ENCODE measurements at places on chromosomes 2 and 18. TPM values are rescaled to one million over a fixed set of nuclear protein-coding genes. Genes with fewer than 3 reads are reported as not detected.

DNA sequence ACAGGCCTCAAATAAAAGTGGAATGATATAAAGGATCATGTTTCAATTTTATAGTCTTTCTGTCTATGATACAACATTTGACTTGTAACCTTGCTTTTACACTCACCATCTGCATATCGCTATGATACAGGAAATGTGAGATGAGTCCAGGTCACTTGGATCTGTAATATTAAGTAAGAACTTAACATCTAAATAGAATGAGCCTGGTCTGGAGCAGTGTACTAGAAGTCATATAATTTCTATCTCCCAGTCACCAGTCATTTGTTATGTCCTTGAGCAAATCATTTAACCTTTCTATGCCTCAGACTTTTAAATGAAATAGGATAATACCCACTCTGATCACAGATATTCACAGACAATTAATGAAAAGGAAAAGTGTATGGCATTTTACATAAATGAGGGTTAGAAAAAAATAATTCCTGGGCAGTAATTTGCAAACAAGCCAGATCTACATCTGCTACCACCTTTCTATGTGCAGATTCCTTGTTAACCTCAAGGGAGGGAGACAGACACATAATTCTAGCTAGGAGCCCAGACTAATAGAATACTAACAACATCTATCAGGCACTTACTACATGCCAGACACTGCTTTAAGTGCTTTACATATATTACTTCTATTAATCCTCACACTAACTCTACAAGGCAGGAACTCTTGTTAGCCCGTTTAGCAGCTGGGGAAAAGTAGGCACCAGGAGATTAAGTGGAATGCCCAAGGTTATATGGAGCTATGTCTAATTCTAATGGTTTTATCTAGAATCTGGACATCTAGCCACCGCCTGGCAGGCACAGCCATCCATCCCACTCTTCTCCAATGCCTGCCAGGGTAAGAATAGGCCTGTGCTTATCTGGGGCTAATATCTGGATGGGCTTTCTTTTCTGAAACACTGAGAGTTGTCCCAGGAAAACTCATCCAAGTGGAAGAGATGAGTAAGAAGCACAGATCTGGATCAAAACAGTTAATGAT is 313.6 kb upstream of the CDH20 start:
- no peak for DNase-seq

DNA sequence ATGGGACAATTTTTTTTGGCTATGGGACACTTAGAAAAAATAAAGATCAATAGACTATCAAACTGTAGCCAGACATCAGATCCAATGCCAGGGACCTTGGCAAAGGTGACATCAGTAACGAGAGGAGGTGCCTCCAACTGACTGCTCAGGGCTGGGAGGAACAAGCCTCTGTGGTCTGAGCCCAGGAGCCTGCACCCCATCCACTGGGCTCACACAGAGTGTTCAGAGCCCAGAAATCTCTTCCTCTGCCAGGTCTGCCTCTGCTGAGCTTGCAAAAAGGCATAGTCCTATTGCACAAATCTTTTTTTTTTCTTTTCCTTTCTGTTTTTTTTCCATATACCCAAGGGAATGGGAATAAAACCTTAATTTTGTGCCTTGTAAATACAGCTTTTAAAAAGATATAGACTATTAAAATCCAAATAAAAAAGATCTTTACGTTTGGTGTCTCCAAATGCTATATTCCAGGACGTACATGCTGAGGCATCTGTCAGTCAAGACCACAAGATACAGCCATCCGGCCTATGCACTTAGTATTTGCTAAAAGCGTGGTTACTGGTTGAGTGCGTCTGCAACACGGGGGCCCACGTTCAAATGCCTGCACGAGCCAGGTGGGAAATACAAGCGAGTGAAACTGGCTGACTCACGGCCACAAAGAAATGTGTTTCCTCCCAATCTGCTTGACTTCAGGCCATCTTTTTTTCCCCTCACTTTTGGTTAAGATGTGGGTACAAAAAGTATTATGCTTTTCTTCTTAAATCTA is 7.8 kb upstream of the ARHGAP25 start:
- no peak for DNase-seq

The CENPA gene
- total RNA-seq = 7.7 TPM

The HTR2B gene
- 0.72 TPM for total RNA-seq

The UNC80 gene
- not detected for total RNA-seq

DNA sequence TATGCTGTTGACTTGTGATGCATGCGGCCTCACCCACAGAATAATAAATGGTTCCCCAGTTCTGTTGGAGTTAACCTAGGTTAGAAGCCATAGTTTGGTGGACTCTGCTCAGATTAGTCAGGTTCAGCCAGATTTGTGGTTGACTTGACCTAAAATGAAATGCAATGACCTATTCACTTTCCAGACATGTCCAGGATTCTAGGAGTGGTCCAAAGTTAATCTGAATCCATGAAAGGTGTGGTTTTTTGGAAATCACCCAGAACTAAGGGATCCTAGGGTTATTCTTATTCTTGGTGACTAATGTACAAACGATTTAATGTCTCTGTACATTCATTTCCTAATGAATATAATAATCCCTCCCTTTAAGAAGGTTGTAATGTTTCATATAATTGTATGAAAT is 88.9 kb upstream of the RBBP8 start:
- no peak for DNase-seq
